ENCODE measurements at places on chromosomes 5 and 9. TPM values are rescaled to one million over a fixed set of nuclear protein-coding genes. Genes with fewer than 3 reads are reported as not detected.
A peak's percentile ranks its signal among the peaks of the same experiment; 100 is the strongest.

LURAP1L gene
- not detected for polyA plus RNA-seq

SVEP1 gene
- polyA plus RNA-seq, result not detected

GRCh38 chr5:137273511-137273910 is 225.6 kb downstream of the SPOCK1 start:
- no peak for DNase-seq

OLFML2A gene
- not detected for polyA plus RNA-seq

- DNase-seq, result no peak
Measured at GRCh38 chr5:17898766-17899165, 264.5 kb downstream of the TAF11L14 start.

PDE8B gene
- 0.30 TPM for polyA plus RNA-seq

ARHGEF37 gene
- not detected for polyA plus RNA-seq

- DNase-seq, result no peak
Measured at GRCh38 chr5:56450766-56451165, 217.6 kb upstream of the ANKRD55 start.

DMGDH gene
- polyA plus RNA-seq, result not detected

- no peak for DNase-seq
Measured at GRCh38 chr5:17893026-17893635, 258.9 kb downstream of the TAF11L14 start.

DNA sequence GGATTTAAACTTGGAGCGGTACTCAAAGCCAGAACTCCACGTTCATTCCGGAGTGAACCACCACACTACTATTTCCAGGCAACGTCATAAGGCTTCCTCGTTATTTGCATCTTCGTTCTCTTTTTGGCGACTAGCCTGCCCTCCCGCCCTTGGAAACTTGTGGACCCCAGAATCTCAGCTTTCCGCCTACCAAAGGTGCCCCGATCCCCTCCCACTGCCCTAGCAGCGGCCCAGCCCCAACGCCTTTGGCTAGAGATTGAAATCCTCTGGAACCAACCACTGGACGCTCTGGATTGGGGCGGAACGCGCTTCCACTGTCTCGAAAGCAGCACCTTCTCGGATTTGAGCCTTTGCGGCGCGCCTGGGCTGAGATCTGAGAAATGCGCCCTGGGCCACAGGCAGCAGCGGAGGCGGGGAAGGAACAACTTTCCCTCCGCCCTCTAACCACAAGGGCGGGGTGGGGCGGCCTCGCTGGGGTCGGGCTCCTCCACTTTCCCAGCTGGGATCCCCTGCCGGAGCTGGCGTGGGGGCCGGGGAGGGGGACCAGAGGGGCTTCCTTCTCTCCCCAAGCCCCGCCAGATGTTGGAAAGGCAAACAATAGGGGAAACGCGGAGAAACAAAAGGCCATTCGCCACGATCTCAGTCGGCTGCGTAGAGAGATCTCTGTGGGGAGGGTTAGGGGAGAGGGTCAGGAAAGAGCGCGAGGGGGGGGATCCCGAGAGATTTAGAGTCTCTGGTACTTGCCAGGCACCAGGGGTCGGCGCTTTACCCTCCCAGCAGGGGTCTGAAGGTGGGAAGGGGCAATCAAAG is 1.3 kb downstream of the MOB3B start:
- peak; percentile 37 for DNase-seq

PCDHGA5 gene
- not detected for polyA plus RNA-seq

GRCh38 chr5:2929779-2930178 is 178.3 kb upstream of the IRX2 start:
- DNase-seq, result no peak

GRCh38 chr9:123059472-123060220 is 26.2 kb downstream of the GPR21 start:
- no peak for DNase-seq

GRCh38 chr9:69141851-69142250 is 32.2 kb upstream of the TJP2 start:
- DNase-seq, result no peak

SLC4A9 gene
- polyA plus RNA-seq, result not detected

DNA sequence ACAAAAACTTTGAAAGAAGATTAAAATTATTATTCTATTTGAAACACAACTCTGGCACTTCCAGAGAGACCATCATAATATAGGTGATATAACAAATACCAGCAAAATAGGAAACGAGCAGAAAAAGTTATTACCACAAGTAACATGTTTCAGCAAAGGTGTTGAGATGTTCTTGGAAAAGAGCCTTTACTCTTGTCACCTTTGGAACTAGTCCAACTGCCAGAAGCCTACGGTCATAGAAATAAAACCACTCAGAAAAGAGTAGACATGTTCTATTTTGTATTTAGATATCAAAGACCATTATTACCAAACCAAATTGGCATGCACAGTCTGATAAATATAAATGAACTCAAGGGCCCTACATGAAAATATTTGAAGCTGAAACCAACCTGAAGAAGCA is 145.0 kb upstream of the DMAC1 start:
- DNase-seq, result peak; percentile 4

- no peak for DNase-seq
Measured at GRCh38 chr5:179220716-179221115, 124.5 kb downstream of the ADAMTS2 start.

GRCh38 chr5:171907725-171908343 is 98.6 kb downstream of the FBXW11 start:
- peak; percentile 11 for DNase-seq

QRFP gene
- not detected for polyA plus RNA-seq

GRCh38 chr5:92775711-92776615 is 805.1 kb downstream of the NR2F1-AS1 start:
- no peak for DNase-seq

DNA sequence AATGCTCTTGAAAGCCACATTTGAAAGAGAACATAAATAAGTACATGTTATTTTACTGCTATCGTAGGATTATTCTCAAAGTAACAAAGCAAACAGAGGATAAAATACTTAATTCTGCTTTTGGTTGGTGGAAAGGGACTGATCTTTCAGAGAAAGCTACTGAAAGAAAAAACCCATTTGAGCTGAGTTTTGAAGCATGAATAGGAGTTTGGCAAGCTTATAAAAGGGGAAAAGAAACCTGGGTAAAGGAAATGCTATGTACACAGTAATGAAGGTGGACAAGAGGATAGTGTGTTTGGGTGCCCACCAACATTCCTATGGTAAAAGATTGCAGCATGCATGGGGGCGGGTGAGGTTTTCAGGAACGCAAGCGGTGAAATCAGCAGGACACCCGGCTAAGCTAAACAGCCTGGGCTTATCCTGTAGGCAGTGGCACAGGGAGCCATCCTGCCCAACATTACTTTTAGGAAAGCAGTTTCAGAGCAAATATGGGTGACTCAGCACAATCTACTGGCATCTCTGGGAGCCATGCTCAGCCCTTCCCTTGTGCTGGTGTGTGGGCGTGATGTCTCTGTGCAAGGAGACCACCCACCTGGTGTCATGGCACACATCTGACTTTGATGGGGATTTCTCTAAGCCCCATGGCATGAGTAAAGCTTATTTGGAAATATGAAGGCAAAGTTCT is 673.9 kb upstream of the KLF4 start:
- no peak for DNase-seq

OSMR gene
- polyA plus RNA-seq, result 0.20 TPM

DNA sequence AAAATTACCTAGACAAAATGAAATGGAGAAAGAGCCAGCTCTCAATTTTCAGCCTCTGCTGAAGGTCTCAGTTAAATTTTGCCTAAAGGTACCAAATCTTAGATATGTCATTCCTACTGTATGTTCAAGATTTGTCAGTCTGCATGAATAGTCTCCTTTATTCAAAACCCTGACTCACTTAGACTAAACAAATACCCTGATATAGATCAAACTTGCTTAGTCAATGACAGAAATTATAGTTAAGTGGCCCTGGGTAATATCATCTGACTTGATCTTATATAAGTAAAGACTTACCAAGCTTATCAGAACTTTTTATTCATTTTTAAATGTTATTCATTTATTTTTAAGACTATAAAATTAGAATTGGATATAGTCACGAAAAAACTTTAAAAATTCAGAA is 12.2 kb downstream of the MEGF9 start:
- no peak for DNase-seq

- no peak for DNase-seq
Measured at GRCh38 chr5:135593141-135593540, 14.3 kb upstream of the CXCL14 start.

GRCh38 chr9:113984639-113985380 is 93.3 kb downstream of the AMBP start:
- no peak for DNase-seq

TOR1B gene
- 45.1 TPM for polyA plus RNA-seq

DNA sequence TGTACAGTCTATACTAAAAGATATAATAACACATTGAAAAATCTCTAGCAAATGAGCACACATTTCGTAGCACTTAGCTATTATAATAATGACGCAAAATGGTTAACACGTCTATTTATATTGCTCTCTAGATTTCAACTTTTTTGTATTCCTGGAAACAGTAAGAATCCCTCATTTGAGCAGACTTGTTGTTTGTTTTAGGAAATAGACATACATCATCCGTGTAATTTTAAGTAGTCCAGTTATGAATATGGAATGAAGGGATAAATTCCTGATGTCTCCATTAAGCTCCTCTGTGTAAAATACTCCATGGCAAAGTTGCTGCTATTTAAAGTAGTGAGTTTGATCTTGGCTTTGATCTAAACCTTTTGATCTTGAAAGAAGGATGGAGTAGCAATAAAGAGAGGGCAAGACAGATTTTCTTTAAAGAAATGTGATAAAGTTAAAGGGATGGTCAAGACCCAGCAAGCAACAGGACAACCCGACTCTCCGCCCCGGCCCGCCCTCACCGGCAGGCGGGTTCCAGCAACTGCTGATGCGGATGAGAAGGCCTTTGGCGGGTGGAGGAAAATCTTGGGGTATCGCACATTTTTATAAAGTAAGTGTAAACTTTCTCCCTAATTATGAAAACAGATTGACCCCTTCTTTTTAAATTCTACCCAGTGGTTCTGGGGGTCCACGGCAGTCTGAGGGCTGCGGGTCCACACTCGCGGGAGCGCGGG is 277.4 kb downstream of the AOPEP start:
- DNase-seq, result peak; percentile 7

DNA sequence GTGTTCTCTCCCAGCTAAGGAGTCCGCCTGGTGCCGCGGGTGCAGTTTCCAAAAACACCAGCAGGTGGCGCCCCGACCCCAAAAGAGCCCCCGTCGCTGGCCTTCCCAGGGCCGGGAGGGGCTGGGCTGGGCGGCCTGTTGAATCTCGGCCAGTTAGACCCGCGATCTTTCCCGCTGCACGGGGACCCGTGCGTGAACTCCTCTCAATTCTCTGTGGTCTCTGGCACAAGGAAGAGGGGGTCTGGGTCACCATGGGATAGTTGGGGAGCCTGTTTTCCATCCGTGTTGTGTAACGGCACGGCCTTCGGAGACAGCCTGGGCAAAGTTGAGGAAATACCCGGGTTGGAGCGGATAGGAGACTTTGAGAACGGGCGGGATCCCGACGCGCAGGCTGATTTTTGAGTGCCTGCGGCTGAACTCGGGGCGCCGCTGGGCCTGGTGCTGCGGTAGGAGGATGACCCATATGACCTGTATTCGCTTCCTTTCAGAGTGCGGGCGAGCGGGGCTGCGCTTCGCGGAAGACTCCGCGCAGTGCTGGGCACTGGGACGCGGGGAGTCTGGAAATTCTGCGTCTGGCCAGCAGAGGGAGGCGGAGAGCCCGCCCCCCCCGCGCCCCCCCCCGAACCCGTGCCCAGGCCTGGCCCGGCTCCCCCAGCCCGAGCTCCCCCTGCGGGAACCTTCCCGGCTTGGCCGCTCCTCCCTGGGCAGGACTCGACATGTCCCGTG is 7.9 kb upstream of the PSD2 start:
- DNase-seq, result peak; percentile 82
